ENCODE measurements at places on chromosomes 4 and X.

GRCh38 chr4:133131829-133132460 lies 17.1 kb upstream of the PCDH10 start:
- DNase-seq = no peak

GRCh38 chr4:141395246-141395830 lies 174.6 kb downstream of the ZNF330 start:
- no peak for DNase-seq

DNA sequence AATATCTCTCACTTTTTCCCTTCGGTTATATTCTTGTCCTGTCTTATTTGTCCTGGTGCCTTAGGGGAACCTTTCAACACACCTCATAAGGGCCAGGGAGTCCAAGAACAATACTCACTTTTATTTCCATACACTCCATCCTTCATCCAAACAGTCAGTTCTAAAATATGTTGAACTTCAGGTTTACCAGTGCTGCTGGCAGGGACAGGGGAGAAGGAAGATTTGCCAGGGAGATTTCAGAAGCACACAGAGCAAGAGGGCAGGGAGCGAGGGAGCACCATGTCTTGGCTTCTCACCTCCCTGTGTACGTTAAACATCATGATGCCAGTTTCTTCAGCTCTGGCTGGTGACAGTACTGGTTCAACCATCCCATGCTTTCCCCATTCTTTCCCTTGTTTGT lies 631.1 kb upstream of the FAT1 start:
- DNase-seq = no peak

- no peak for DNase-seq
These were observed 19.9 kb upstream of the CPLX1 start for GRCh38 chr4:845836-846251.

GRCh38 chr4:183504930-183505610 lies at the start of gene ING2:
Gene ING2, plus strand, starts transcription at chr4:183505058. Its CDS starts 138 bp downstream, at chr4:183505196.
- no peak for DNase-seq
